AG08395 (cell line): ENCODE measurements at places on chromosomes 3 and 15.

DNA sequence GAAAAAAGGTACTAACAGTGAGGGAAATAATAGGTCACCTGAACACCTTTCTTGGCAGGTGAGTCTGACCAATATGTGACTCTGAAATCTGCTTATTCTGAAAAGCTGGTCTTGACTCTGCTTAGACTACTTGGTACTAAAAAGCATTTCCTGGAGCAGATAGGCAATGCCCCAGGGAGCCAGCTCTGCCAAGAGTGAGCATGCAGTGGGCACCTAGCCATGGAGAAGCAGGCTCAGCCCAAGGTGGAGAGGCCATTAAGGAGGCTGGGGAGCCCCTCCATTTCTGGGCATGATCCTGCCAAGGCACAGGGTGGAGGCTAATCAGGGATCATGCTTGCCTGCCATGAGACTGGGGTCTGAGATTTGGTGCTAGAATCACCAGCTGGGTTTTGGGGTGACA is 1.6 kb upstream of the LTF start:
- no peak for DNase-seq

DNA sequence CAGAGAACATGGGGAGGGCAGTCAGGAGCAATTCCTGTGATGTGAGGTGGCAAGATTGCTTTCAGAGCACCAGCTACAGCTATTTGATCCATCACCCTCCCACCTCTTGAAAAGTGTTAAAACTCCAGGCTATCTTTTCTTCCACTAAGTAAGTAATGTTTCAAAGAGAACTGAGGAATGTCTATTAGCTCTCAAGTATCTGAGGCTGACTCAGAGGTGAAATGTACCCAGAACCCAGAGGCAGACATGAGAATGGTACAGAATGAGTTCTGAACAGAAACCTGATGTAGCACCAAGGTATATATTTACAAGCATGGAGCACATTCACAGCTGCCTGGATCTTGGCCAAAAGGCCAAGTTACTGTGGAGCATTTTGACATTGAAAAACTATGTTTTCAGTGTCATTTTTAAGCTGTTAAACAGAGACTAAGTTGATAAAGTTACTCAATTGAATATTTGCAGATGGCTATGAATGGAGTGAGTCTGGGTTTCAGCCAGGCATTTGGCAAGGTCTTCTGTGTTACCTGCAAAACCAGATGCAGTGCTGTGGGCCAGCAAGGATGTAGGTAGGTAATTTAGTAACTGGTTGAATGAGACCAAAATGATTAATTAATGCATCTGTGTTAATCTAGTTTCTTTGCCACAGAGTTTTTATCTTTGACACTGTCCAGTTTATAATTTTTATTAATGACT is 227.7 kb upstream of the CD96 start:
- DNase-seq, result no peak

- no peak for DNase-seq
Measured at GRCh38 chr3:188662795-188663194, 508.8 kb downstream of the LPP start.

DNA sequence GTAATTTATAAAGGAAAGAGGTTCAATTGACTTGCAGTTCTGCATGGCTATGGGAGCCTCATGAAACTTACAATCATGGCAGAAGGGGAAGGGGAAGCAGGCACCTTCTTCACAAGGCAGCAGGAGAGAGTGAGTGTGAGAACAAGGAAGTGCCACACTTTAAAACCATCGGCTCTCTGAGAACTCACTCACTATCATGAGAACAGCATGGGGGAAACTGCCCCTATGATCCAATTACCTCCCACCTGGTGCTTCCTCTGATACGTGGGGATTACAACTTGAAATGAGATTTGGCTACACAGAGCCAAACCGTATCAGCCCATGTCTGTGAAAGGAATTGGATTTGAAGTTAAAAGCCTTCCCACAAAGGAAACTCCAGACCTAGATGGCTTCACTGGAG is 39.1 kb downstream of the TKT start:
- DNase-seq, result no peak

- no peak for DNase-seq
Measured at GRCh38 chr3:155496206-155496605, 202.7 kb upstream of the STRIT1 start.

DNA sequence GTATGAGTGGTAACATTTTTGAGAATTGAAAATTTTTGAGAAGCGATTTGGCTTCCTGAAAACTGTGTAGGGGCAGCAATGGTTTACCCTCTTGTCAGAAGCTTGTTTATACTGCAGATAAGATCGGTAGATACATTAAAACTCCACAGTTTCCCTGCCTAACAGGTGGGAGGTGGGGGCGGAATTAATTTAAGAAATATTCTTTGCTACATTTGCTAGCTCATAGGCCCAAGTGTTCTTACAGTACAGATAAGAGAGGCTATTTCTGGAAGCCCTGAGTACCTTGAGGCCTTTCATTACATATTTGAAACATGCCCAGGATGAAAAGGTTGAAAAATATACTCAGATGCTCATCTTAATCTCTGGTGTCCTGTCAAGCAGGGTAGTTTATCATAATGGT is 285.5 kb downstream of the UBE2E2 start:
- DNase-seq, result no peak
